AG20443 (cell line): ENCODE measurements at places on chromosomes 2 and 18.

DNA sequence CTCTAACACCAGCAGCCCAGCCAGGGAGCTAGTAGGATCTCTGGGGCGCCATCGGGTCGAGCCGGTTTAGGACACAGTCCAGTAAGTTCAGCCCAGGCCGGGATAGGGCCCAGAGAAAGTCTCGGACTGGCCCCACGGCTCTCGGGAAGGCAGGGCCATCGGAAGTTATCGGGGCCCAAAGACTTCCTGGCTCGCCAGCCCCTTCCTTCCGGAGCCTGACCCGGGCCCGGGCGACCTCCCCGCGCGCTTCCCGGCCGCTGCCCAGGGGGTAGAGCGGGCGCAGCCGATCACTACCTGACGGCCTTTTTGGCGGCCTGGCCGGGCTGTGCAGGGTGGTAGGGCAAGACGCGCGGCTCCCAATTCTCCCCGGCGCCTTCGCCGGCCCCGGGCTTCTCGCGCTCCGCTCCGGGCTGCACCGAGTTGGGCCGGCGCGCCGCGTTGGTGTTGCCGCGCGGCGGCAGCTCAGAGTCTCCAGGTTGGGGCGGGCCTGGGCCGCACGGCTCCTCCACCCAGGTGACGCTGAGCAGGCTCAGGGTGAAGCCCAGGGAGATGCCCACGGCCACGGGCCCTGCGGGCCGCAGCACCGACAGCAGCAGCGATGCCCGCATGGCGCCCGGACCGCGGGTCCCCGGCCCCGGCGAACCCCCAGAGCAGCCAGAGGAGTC is 546 bp downstream of the CHPF start:
- DNase-seq: peak; percentile 65

GRCh38 chr2:207473931-207474235 is 55.9 kb upstream of the CREB1 start:
- no peak for DNase-seq

DNA sequence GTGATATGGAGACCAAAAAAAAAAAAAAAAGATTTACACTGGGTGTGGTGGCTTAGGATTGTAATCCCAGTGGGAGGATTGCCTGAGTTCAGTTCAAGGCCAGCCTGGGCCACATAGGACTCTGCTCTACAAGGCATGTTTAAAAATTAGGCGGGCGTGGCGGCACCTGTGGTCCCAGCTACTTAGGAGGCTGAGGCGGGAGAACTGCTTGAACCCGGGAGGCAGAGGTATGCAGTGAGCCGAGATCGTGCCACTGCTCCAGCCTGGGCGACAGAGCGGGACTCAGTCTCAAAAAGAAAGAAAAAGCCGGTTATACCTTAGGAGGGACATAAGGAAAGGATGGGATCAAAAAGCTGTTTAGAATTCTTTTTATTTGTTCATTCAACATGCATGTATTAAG is 707 bp upstream of the SPDYA start:
- no peak for DNase-seq

DNA sequence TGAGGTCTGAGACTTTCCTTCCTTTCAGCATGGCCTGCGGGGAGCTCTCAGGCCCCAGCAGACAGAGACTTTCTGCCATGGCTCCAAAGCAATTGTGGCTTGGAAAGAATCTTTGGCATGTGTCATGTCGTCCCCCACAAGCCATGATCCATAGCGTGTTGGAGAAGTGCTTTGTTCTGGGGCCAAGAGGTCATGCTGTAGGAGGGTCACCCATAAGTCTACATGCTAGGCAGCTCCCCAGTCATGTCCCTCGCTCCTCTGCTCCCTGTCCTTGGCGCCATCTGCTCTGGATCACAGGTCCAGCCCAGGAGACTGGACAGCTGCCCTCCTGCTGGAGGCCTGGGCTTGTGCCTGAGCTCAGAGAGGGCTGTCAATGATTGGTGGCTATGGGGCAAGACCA is 78.8 kb upstream of the LCLAT1 start:
- DNase-seq: peak; percentile 84

DNA sequence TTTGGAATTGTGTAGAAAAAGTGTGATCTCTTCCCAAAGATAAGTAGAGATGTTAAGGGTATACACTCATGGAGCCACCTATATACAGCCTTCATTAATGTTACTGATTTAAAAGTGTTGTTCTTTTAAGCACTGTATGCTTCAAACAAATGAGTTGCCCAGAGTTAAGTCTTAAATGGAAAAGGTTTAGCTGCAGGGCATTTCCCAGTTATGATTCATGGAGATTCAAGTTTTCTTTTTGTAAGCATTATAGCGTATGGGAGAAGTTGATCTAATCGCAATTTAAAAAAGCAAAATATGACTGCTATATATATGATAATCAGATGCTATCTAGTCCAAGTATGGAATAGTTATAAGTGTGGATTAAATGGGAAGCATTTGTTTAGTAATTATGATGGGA is 4.8 kb downstream of the PDK1 start:
- DNase-seq: no peak
